Osteoblast (primary cell): ENCODE measurements at places on chromosomes 2 and 18. TPM values are rescaled to one million over a fixed set of nuclear protein-coding genes. Genes with fewer than 3 reads are reported as not detected.

Gene CAPN13
- total RNA-seq: not detected in 2 replicates

Gene GCG
- total RNA-seq: not detected in 2 replicates

Gene GPR39
- 3.6 and 4.4 TPM in 2 replicates for total RNA-seq

Gene TM4SF20
- 0.88 and 1.1 TPM in 2 replicates for total RNA-seq

Gene TAF1B
- 36.5 and 41.3 TPM in 2 replicates for total RNA-seq

Gene EGR4
- not detected in 2 replicates for total RNA-seq

Gene GPC1
- total RNA-seq: 44.8 and 54.3 TPM in 2 replicates

Gene DSG4
- total RNA-seq: not detected in 2 replicates

Gene REG3A
- total RNA-seq: not detected in 2 replicates

Gene MALT1
- total RNA-seq: 53.6 and 55.7 TPM in 2 replicates

Gene IL36B
- total RNA-seq: not detected in 2 replicates

Gene GCA
- total RNA-seq: 3.3 and 3.8 TPM in 2 replicates
